HCEC 1CT (cell line): ENCODE measurements at places on chromosomes 6 and 20.
A peak's percentile ranks its signal among the peaks of the same experiment; 100 is the strongest.

GRCh38 chr6:149131891-149132290, 185.6 kb upstream of the TAB2 start:
- no peak for DNase-seq

- no peak for DNase-seq
These were observed 467.4 kb upstream of the ID4 start for GRCh38 chr6:19369785-19370184.

DNA sequence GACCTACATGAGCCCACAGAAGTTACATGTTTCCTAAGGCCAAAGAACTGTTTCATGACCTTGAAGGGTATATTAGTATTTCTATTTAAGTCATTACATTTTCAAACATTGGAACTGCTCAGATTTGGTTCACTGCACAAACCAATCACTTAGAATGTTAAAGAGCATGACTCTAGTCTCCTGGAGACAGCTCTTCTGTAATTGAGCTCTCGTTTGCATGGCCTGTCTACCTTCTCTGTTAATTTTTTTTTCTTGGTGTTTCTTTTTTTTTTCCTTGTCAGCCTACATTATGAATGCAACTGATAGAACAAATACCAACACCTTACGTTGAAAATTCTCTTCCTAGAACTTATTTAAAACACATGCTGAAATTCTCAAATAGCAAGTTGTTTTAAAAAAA, 860.2 kb upstream of the MAP3K7 start:
- no peak for DNase-seq

GRCh38 chr6:122645256-122645655, 35.1 kb downstream of the PKIB start:
- DNase-seq = no peak

DNA sequence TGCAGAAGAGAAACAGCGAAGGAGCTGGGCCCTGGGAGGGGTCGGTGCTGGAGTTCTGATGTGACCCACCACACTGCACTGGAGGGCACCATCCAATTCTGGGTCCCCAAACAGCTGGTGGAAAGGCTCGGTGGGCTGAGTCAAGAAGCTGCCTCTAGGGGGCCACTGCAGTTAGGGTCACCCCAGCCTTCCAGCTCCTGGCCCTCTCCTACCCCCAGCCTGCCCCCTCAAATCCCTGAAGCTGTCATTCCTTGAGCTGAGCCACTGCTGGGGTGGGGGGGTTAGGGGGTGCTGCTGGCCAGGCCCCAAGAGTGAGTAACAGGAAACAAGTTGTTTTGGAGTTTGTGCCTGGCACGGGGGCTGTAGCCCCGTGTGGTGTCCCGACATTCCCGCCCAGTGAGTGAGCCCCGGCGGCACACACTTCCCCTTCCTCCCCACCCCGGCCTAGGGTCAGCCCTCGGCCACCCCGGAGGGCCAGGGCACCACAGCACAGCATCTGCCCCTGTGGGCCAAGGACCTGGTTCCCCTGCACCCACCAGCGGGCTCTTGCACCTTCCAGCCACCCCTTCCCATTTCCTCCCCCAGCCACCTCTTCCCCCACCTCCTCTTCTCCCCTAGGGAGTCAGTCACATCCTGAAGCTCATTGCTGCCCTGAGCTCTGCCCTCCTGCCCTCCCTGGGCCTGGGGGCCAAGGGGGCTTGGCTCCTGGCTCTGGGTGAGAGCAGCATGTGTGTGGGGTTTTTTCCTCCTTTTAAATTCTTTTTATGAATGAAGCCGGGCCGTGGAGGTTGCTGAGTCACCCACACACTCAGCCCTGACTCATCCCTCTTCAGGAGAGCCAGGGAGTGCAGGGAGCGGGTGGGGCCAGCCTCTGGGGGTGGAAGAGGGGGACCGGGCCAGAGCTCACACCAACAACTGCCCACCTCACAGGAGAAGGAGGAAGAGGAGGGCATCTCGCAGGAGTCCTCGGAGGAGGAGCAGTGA, 4.6 kb downstream of the SMIM29 start:
- peak; percentile 98 for DNase-seq
